ENCODE measurements at places on chromosomes 11 and 22. TPM values are rescaled to one million over a fixed set of nuclear protein-coding genes. Genes with fewer than 3 reads are reported as not detected.

Gene GRAMD4
- 18.0 TPM for total RNA-seq

Gene MAP6
- 17.8 TPM for total RNA-seq

DNA sequence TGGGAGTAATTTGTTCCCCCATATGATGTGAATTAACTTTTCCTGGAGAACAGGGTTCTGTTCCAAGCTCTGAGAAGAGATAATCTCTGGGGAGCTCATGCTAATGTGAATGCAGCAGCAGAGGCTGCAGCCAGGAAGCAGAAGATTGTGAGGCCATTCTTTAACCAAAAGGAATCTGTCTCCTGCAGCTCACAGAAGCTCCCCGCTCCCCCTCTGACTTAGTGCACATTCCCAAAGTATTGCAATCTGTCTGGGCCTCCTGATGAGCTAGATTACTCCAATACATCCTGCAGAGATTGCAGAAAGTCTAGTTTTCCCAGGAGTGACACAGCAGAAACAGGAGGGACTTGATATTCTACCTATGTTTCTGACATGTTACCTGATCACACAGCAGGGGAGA is 420.6 kb upstream of the FAT3 start:
- no peaks in the 10 kb centered on the region for H3K27me3 ChIP-seq
- no peak overlapping the region for H3K4me3 ChIP-seq
- no peaks in the 10 kb centered on the region for H3K4me1 ChIP-seq
- H3K36me3 ChIP-seq: no peaks in the 10 kb centered on the region
- DNase-seq: peak; percentile 54

DNA sequence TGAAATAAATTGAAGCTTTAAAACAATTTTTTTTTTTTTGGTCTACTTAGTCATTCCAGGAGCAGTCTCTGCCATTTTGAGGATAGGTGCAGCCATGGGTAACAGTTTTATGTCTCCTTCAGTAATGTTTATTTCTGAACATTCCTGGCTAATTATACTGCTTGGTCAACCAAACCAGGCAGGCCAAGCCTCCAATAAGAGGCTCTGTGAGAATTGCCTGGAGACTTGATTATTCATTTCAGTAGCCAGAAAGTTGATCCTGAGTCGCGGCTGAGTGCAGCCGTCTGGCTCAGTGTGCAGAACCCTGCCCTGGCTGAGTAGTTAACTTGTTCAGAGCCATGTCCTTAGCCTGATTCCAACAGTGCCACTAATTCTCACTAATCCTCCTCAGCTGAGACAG is 364.0 kb upstream of the FAT3 start:
- H3K27me3 ChIP-seq: no peaks in the 10 kb centered on the region
- no peak for DNase-seq
- peaks cover 2% of the 10 kb centered on the region for H3K4me1 ChIP-seq
- no peak overlapping the region for H3K4me3 ChIP-seq

DNA sequence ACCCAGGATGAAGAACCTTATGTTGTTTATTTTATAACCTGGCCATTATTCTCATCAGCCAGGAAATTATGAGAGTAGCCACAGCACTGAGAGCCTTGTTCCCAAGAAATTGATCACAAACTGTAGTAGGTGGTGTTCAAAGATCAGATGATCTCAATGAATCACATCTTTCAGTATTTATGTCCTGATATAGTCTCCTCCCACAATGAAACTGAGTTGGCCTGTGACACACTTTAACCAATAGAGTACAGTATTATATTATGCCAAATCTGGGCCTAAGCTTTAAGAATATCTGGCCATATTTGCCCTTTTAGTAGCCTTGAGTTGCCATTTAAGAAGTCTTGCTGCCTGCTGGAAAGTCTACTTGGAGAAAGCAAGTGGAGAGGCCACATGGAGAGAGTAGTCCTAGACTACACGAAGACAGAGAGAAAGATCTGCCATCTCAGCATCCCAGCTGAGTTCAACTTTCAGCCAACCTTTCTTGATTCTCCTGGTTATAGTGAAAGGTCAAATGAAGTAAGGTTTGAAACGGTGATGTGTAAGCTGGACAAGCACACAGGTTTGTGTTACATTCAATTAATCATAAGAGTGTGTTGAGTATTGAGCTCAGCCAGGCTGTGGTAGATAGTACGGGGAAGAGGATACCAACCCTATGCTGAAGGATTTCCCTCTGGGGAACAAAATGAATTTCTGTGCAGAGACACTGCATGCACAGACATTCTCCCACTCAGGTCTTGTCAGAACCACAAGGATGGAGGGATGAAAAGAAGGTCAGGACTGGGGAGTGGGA is 561.8 kb downstream of the SOX6 start:
- H3K36me3 ChIP-seq: no peaks in the 10 kb centered on the region
- no peak overlapping the region for H3K27ac ChIP-seq
- DNase-seq: no peak
- no peaks in the 10 kb centered on the region for H3K4me1 ChIP-seq
